SJSA1 (cell line): ENCODE measurements at places on chromosomes 3 and 15.

DNA sequence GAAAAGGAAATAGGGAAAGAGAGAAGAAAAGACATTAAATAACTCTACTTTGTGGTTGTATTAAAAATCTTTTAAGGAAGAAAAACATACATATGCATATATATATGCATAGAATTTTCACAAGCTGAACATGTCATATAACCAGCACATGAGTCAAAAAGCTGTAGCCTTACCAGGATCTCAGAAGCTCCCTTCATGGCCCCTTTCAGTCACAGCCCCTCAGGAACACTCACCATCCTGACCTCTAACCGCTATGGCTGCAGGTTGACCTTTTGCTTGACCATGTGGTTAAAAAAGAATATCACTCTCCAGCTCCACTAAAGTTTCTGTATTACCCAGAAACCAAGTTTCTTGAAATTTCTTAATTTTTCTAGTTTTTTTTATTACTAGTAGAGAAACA lies 103.4 kb downstream of the CHST2 start:
- no peak for DNase-seq

DNA sequence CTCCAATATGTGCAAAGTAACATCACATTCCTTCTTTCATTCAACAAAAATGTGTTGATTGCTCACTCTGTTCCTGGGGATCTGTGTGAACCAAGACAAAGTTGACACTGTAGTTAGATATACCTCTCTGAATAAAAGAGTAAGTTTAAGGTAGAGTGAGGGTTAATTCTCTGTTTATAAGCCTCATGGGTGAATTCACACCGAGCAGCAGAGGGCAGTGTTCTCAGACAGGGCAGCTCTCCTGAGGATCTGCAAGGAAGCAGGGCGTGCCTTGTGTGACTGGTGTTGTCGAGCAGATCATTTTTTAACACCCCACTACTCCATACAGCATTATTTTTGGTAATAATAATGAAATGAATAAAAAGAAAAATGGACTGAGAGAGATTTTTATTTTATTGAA lies 34.4 kb downstream of the PAQR9 start:
- DNase-seq = no peak

GRCh38 chr3:143349455-143349854 lies 229.9 kb downstream of the CHST2 start:
- no peak for DNase-seq

DNA sequence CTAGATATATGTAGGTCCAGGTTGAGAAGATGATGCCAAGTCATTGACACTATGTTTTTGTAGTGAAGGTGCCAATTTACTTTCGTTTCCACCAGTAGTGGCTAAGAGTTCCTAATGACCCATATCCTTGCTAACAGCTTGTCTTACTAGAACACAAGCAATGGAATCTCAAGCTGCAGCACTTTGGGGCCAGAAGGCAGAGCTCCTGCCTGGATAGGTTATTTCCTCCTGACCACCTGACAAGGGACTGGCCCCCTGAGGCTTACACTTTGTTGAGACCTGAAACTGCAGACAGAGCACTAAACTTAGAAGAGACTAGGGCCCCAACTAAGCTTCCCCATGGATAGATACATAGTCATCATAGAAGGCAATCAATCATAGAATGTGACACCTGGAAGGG lies 11.7 kb downstream of the ONECUT1 start:
- DNase-seq = no peak

DNA sequence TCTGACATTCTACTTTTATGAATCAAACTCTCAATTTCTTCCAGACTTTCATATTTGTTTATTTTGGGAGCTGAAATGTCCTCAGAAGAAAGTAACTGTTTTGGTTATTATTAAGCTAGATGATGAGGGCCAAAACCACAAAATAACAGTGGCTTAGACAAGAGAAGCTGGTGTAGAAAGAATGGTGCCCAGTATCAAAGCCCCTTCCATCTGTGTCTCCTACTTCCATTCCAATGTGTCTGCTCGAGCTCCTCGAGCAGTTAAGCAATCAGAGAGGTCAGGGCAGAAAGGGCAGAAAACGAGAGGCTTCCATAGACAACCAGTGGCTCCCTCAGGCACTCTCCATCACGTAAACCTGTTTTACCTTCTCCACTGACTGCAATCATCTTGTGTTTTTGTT lies 59.7 kb upstream of the MAGI1 start:
- DNase-seq = no peak
